ENCODE measurements at places on chromosomes 13 and 19.
A peak's percentile ranks its signal among the peaks of the same experiment; 100 is the strongest.

- DNase-seq = no peak
- no peak overlapping the region for H3K27ac ChIP-seq
- H3K27me3 ChIP-seq = peaks cover 45% of the 10 kb centered on the region
- H3K4me3 ChIP-seq = no peak overlapping the region
- H3K4me1 ChIP-seq = peaks cover 9% of the 10 kb centered on the region
- no peaks in the 10 kb centered on the region for H3K36me3 ChIP-seq
Observed at GRCh38 chr19:51521781-51522180, 9.7 kb downstream of the SIGLEC6 start.

DNA sequence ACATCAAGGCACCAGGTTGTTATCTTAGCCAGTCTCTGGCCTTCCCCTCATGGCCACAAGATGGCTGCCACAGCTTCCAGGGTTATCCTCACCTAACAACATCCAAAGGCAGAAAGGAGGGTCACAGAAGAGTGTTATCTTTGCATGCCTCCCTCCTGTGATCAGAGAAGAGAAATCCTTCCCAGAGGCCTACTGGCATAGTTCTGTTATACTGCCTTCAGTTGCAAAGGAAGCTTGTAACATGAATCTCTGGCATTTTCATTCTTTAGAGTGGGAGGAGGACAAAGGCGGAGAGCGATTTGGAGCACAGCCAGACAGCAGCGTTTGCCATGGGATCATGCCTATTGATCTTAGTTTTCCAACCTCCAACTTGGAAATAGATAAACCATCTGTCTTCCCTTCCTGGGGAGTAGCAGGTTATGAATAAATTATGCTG, 135.7 kb downstream of the DNAJC15 start:
- H3K4me3 ChIP-seq = no peak overlapping the region
- H3K36me3 ChIP-seq = no peaks in the 10 kb centered on the region
- H3K27me3 ChIP-seq = peaks cover 2% of the 10 kb centered on the region
- no peak for DNase-seq

DNA sequence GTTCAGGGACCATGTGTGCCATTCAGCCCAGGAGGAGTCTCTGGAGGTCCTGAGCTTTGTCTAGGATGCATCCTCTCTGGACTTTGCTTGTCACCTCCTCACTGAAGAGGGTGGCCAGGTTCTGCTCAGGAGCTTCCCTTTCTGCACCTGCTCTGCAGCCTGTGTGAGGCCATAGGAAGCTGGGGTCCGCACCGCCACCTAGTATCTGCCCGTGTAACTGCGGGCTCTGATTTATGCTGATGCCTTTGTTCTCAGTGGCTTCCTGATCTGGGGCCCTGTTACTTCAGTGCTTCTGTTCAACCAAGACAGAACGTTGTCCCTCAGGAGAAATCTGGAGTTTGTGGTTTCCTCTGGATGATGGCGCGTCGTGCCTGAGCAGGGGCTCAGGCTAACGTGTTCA, 15.5 kb downstream of the ZNF610 start:
- peaks cover 77% of the 10 kb centered on the region for H3K36me3 ChIP-seq
- H3K4me1 ChIP-seq = no peaks in the 10 kb centered on the region
- H3K27ac ChIP-seq = no peak overlapping the region
- no peak for DNase-seq
- H3K4me3 ChIP-seq = no peak overlapping the region

- H3K27me3 ChIP-seq = no peaks in the 10 kb centered on the region
- no peak for DNase-seq
- peak overlapping the region; percentile 79 for H3K27ac ChIP-seq
- H3K4me1 ChIP-seq = peaks cover 43% of the 10 kb centered on the region
- H3K36me3 ChIP-seq = peaks cover 66% of the 10 kb centered on the region
- H3K4me3 ChIP-seq = no peak overlapping the region
Observed at GRCh38 chr19:57282011-57282643, 1.8 kb downstream of the ZNF460 start.

DNA sequence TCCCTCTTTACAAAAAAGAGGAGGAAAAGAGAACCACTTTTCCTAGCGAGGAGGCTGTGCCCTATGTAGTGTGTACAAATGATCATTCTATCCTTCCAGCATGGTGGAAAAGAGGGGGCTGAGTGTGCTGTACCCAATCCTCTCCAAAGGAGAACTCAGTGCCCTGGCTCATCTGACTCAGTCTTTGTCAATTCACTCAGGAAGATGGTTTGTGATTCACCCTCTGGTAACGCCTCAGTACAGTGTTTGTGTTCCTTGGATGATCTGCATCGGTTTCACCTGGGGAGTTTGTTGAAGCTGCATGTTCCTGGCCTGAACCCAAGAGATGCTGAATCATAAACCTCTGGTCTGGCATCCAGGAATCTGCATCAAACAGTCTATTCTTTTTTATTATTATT, 18.3 kb upstream of the ENOX1 start:
- peaks cover 10% of the 10 kb centered on the region for H3K4me1 ChIP-seq
- H3K27ac ChIP-seq = peak overlapping the region; percentile 66
- H3K36me3 ChIP-seq = no peaks in the 10 kb centered on the region
- H3K4me3 ChIP-seq = no peak overlapping the region
- DNase-seq = no peak

- H3K36me3 ChIP-seq = no peaks in the 10 kb centered on the region
- no peak overlapping the region for H3K4me3 ChIP-seq
- H3K4me1 ChIP-seq = no peaks in the 10 kb centered on the region
- peaks cover 5% of the 10 kb centered on the region for H3K27me3 ChIP-seq
- DNase-seq = no peak
- H3K27ac ChIP-seq = no peak overlapping the region
Observed at GRCh38 chr13:33322965-33323668, 37.6 kb upstream of the STARD13 start.

DNA sequence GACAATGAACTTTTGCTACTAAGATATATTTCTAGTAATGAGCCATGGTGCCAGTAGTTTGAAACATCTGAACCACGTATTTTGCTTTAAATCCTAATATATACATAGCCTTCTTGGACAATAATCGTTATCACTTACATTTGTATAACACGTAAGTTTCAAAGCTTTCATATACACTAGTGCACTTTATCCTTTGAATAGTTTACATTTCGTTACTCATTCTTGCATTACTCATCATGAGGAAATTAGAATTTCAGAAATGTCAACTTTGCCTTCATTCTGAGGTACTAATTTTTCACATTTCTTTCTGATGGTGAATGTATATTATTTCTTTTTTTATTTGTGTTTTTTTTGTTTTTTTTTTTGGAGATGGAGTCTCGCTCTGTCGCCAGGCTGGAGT, 5.8 kb downstream of the KBTBD7 start:
- H3K27ac ChIP-seq = no peak overlapping the region
- peaks cover 30% of the 10 kb centered on the region for H3K4me1 ChIP-seq
- H3K27me3 ChIP-seq = no peaks in the 10 kb centered on the region
- DNase-seq = no peak
- H3K4me3 ChIP-seq = no peak overlapping the region

Data from activated T-cell treated with anti-CD3 and anti-CD28 coated beads, Interleukin-2, amount 50 U/mL, for 24 hours (primary cell).